ENCODE measurements at places on chromosomes 3 and 15.
A peak's percentile ranks its signal among the peaks of the same experiment; 100 is the strongest.

DNA sequence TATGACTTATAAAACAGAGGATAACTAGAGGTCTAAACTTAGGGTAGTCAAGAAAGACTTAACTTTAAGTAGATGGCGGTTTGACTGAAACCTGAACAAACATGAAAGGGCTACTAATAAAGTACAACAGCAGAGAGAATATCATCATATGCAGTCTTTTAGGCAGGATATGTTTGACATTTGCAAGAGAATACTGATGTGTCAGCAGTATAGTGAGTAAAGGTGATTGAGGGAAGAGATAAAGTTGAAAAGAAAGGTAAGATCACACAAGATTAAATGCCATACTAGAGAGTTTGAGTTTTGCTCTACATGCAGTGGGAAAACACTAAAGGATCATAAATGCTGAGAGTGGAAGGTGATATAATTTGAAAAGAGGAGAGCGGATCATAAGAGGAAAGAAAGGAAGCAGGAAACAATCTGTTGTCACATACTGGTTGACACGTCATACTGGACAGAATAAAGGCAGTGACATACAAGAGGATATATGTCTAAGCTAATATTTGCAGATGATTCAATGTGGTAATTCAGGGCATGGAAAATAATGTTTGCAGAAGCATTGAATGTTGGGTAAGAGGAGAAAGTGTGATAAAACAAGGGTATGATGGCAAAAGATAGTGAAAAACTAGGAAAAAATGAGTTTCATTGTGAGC lies 223.0 kb downstream of the EPHA6 start:
- DNase-seq, result no peak

GRCh38 chr15:85408270-85408746 lies 27.9 kb downstream of the AKAP13 start:
- no peak for DNase-seq

- no peak for DNase-seq
These were observed 21.9 kb upstream of the CACNA2D2 start for GRCh38 chr3:50525191-50525910.

- DNase-seq, result no peak
These were observed 1034.4 kb downstream of the IGSF11 start for GRCh38 chr3:118000219-118000618.

- DNase-seq, result no peak
These were observed 19.6 kb downstream of the PLXNA1 start for GRCh38 chr3:127002195-127003174.

DNA sequence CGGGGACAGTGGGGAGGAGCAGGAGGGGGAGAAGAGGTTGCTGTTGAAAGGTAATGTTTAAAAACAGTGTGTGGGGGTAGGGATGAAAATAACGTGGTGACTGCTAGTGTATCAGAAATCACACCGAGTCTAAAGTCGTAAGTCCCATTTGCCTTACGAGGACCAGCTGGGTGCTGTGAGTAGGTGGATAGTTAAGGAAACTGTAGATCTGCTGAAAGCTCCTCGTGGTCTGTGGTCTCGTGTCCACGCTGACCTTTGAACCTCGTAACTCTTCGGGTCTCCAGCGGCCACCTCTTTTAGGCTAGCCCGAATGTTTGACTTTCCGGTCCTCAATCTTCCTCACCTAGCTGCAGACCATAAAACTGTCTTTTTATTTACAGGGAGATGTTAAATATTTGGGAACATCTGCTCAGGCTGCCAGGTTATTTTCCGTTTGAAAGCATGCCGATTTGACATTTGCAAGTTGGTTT lies 29.3 kb upstream of the ST3GAL6 start:
- DNase-seq, result peak; percentile 59

- no peak for DNase-seq
These were observed 17.7 kb upstream of the PRR23E start for GRCh38 chr3:127175272-127175671.

DNA sequence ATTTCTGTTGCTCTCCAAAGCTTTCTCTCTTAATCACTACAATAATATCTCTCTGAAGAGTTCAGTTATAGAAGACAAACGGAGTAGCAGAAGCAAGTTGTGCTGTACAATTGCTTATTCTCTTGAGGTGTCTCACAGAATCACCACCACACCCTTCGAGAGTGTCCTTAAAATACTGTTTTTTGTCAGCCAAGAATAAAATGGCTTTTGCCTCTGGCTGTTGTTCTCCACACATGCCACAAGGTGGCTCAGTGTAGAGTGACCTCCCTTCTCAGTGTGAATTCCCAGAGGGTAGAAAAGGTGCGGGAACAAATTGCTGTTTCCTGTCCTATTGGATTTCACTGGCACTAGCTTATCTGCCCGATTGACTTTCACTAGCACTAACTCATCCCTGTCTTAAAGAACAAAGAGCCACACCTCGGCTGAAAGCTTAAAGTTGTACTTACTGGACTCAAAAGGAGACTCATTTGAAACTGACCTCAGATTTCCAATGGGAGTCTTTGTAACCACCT lies 134.2 kb upstream of the SATB1 start:
- no peak for DNase-seq

GRCh38 chr3:99683465-99683864 lies 45.1 kb downstream of the COL8A1 start:
- DNase-seq, result no peak

GRCh38 chr15:29442532-29442931 lies 172.9 kb upstream of the NSMCE3 start:
- no peak for DNase-seq

- no peak for DNase-seq
These were observed 66.1 kb upstream of the SPRED1 start for GRCh38 chr15:38186507-38186906.

DNA sequence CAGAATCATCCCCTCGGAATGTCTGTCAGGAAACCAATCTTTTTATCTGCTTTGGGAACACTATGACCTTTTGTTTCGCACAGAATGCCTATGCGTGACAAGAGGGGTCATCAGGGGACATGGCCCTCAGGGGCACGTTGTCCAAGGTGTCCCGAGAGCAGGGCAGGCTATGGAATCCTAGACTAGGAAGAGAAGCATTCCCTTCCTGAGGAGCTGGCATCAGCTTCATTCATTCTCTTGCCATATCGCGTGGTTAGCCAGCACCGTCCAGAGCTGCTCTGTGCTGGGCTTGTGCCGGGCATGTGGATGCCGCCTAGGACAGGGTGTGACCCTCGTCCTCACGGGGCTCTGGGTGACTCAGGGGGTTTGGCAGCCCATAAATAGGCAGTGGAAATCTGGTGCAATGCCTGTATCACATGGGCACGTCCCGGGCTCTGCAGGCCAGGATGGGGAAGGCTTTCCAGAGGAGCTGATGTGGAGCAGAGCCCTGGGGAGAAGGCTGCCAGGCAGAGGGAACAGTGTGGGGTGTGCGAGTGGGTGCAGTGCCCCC lies 117.8 kb downstream of the TMEM266 start:
- DNase-seq, result no peak

GRCh38 chr3:61853912-61854311 lies 292.5 kb downstream of the PTPRG start:
- no peak for DNase-seq

DNA sequence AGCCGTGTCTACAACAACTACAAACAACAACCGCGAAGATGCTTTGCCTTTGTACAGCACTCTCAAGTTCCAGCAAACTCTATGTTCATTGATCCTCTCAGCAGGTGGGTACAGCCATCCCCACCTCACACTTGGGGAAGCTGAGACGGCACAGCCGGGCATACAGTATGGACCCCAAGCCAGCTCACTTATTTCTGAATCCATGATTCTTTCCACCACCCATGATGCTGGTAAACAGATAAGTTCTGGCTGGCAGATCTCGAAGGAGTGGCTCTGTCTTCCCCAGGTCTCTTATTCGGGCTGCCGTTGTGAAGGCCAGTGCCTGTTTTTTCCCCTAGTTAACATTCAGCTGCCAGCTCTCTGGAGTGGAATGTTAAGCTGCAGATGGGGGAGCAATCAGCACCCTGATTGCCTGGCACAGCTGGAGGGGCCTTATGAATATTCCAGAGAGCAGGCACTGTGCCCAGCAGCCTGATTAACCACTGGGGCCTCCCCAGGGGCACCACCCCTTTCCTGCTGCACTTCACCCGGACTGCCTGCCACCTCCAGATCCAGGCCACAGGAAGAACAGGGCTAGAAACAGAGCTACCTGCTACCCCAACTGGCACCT lies 73.2 kb downstream of the CORO2B start:
- DNase-seq, result peak; percentile 60

GRCh38 chr3:150798122-150798618 lies 35.2 kb upstream of the SIAH2 start:
- DNase-seq, result no peak

GRCh38 chr3:69330891-69331400 lies 54.9 kb downstream of the FRMD4B start:
- DNase-seq, result no peak

DNA sequence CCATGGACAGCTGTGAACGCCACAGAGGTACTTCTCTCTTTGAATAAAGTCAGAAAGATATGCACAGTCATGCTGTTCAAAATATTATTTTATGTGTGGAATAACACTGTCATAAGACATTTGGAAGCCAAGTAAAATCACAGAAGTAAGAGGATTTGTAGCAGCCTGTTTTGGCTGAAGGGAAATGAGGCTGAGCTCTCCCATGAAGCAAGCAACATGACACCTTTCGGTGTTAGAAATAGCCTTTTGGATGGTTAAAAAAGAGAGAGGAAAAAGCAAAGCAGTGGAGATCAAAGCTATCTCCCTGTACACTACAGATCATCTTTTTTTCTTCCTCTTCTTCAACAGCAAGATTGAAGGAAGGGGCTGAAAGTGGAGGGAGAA lies 755.3 kb downstream of the ROBO1 start:
- no peak for DNase-seq

- no peak for DNase-seq
These were observed 14.5 kb upstream of the ABTB1 start for GRCh38 chr3:127658234-127658633.

GRCh38 chr3:9770276-9770812 lies 597 bp upstream of the CAMK1 start:
- no peak for DNase-seq

DNA sequence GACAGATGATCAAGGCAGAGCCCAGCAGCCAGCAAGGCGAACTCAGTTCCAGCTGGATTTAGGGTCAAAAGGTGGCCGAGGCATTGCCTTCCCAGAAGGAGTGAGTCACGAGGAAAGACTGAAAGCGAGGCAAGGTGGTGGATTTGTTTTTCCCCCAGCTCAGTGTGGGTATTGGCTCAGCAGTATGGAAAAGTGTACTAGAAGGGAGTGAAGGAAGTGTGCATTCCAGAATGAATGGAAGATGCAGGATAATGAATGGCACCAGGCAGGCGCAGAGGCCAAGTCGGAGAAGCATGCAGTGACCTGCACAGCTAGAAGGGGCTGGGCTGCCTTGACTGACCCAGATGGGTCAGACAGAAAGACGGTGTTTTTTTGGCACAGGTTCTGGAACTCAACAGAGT lies 46.3 kb downstream of the FOXP1 start:
- DNase-seq, result no peak

DNA sequence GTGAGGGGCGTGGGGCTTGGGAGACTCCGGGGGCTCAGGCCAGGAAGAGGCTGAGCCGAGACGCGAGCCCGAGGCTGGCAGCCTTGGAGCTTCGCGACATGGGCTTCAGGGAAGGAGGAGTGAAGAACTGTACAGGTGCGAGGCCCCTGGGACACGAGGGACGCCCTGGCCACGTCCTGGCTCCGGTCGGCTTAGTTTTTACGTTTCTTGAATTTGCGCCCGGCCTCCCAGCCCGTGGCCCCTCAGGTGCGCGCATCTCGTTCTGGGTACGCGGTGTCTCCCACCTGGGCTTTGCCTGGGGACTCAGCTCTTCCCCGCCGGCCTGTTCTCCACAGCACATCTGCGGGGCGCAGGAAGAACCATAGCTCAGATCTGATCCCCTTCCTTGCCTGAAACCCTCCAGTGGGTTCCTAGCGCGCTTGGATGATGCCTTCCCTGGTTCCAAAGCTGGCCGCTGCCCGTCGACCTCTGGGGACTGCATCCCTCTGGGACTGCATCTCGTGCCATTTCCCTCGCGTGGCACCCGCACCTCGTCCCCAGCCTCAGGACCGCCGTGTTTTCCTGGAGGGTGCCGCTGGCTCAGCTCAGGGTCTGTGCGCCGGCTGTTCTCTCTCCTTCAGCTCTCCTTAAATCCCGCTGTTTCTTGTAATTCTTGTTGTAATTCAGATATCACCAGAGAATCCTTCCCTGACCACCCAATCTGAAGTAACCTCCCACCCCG lies 614 bp downstream of the CHCHD6 start:
- no peak for DNase-seq

- DNase-seq, result no peak
These were observed 99.8 kb downstream of the MECOM start for GRCh38 chr3:169563775-169564059.

GRCh38 chr3:11140030-11140712 lies 14.1 kb upstream of the HRH1 start:
- peak; percentile 7 for DNase-seq

GRCh38 chr15:38304481-38304880 lies 51.8 kb downstream of the SPRED1 start:
- no peak for DNase-seq

DNA sequence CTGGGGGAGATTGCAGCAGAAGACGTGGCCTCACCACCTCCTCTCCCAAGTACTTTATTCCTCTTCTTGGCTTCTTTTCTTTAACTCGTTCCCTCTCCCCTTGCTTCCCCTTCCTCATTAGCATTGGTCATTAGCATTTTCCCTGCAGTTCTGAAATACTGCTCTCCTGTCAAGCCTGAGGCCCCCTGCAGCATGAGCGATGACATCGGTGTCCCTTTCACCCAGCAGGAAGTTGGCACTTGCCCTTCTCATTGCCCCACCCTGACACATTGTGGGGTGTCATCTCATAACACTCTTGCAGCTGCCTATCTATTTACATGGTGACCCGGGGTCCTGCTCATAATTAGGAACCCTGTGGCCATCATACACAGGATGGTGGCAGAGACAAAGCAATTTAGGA lies 167.1 kb downstream of the ARRDC4 start:
- DNase-seq, result no peak

GRCh38 chr15:45454814-45455213 lies 67.7 kb downstream of the SLC30A4 start:
- no peak for DNase-seq

DNA sequence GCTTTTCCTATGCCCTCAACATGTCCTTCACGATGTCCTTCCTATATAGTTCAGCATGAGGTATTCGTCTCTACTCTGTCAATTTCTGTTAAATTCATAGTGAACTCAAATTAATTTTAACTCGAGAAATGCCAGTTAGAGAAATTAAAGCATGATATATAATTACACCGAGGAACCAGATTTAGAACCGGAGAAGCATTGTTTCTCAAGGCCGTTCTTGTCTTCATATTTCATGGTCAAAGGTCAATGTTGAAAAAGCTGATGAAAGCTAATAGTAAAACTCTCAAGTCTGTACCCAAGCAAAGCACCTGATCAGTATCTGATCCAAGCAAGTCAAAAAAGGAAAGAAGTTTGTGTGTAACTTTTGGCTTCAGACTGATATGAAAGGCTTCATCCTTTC lies 163.8 kb downstream of the ZBTB20 start:
- no peak for DNase-seq

Data from NCI-H1694 treated with DMSO at 0.1 percent for 48 hours (cell line).